Fibroblast of skin of left quadriceps (primary cell): ENCODE measurements at places on chromosomes 11 and 22.

- no peak for DNase-seq
These were observed 46.1 kb upstream of the SHISAL1 start for GRCh38 chr22:44358709-44359440.

GRCh38 chr11:134466156-134466555 lies 54.1 kb upstream of the B3GAT1 start:
- DNase-seq, result no peak

DNA sequence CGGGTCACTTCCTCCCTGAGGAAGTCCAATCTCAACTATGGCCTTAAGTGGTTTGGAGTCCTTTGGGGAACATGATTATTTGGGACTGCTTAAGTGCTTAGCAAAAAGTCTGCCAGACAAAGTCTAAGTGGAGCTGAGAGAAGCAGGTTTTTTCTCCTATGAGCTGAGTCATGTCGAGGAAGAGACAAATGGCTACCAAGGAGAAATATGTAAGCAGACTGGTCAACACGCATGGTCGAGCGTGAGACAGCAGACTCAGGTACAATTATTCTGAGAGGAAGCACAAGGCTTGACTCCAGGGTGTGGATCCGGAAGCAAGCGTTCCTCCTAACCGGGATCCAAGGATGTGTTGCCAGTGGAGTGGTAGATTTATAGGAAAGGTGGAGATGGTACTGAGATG lies 30.6 kb downstream of the UBASH3B start:
- no peak for DNase-seq

GRCh38 chr11:69554849-69555248 lies 73.4 kb downstream of the LINC01488 start:
- no peak for DNase-seq

GRCh38 chr22:37291559-37292298 lies 9.4 kb downstream of the CYTH4 start:
- no peak for DNase-seq

DNA sequence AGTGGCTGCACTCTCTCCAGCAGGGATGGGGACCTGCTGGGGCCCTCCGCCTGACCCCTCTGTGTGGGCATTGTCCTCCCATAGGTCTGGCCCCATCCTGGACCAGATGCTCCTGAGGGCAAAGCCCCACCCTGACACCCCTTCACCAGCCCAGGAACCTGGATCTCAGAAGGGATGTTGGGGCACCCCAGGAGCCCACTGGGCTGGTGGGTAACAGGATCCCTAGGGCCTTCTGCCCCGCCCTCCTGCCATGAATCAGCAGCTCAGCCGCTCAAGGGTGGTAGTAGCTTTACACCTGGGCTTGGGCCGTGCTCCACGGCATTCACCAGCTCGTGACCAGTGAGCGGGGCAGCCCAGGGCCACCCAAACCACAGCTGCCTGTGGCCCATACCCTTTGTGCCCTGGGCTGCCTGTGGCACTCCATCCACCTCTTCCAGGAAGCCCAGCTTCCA lies 1.0 kb upstream of the MAPK12 start:
- no peak for DNase-seq

- no peak for DNase-seq
These were observed 358.4 kb downstream of the OPCML start for GRCh38 chr11:133173810-133174412.

DNA sequence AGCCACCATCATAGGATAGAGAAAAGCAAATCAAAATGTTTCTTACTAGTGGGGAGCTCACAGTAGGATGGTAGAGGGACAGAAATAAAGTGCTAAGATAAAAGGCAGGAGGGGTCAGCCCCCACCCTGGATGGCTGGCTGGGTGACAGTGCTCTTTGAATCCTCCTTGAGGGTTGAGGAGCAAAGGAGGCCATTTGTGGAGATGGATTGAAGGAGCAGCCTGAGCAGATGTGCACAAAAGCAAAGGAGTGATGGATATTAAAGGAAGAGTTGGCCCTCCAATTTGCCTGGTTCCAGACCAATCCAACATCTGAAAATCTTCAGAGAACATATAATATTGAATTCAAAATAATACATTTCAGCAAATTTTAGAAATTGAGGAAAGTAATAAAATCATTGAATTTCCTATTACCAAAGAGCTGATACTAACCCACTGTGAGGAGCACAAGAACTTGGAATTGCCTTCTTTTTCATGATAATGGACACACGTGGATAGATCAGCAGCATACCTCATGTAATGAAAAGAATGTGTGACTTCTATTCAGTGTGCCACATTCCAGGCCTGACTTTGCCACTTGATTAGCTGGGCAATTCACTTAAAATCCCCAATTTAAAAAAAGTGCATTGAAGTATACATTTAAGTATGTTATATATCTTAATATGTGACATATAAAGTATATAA lies 287.0 kb downstream of the FAT3 start:
- no peak for DNase-seq

DNA sequence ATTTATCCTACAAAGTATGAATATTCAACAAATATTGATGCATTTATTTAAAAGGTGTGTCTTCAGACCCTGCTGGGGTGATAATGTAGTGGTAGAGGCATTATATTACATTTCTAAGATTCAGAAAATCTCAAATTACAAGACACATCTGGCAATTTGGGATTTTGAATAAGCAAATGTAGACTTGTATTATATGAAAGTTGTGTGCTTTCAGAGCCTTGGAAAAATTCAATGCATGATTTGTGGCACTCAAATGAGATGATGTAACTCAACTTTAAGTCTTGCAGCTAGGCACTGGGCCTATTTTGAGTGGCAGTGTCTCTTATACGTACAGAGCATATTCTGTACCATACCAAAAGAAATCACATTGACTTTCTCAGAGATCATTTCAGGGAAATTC lies 214.4 kb downstream of the ETS1 start:
- no peak for DNase-seq
